ENCODE measurements at places on chromosomes 3 and 15.

DNA sequence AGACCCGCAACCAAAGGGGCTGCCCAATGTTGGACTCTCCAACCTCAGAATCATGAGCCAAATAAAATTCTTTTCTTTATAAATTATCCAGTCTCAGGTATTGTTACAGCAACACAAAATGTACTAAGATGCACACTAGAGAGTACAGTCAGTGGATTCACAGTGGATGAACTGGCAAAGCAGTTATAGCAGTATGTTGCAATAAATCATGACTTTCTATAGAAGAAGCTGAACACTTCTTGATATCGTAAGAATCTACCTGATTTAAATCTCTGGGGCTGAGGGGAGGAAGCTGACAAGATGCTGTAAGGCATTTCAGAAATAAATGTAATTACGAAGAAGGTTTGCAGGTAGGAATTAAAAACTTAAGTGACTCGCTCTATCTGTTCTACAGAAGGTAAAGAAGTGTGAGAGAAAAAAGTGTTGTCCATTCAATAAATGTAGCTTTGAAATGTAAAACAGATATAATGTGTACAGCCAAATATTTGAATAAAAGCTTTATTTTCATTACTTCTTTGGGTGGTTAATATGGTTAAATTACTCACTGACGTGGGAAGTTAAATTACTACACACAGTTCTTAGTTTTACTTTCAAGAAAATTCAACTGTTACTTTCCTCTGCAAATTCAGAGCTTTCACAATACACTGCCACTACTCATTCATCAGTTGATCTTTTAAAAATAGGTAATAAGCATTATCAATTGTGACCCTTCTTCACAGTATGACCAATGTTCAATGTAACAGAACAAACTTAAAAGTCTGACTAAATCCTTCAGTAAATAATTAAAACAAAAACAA lies 439.1 kb downstream of the SHQ1 start:
- peaks cover 95% of the 10 kb centered on the region for H3K4me1 ChIP-seq
- no peak overlapping the region for H3K4me3 ChIP-seq
- H3K36me3 ChIP-seq: peaks cover 40% of the 10 kb centered on the region
- DNase-seq: no peak

- DNase-seq: no peak
- no peaks in the 10 kb centered on the region for H3K36me3 ChIP-seq
- no peak overlapping the region for H3K4me3 ChIP-seq
- H3K27me3 ChIP-seq: peaks cover 30% of the 10 kb centered on the region
- no peaks in the 10 kb centered on the region for H3K4me1 ChIP-seq
- no peak overlapping the region for H3K27ac ChIP-seq
Observed at GRCh38 chr15:89389841-89390603, 55.4 kb upstream of the POLG start.

GRCh38 chr3:156978481-156978961 lies 152.4 kb downstream of the LEKR1 start:
- DNase-seq: no peak
- no peak overlapping the region for H3K4me3 ChIP-seq
- no peaks in the 10 kb centered on the region for H3K27me3 ChIP-seq
- peak overlapping the region; percentile 36 for H3K27ac ChIP-seq
- no peaks in the 10 kb centered on the region for H3K36me3 ChIP-seq

DNA sequence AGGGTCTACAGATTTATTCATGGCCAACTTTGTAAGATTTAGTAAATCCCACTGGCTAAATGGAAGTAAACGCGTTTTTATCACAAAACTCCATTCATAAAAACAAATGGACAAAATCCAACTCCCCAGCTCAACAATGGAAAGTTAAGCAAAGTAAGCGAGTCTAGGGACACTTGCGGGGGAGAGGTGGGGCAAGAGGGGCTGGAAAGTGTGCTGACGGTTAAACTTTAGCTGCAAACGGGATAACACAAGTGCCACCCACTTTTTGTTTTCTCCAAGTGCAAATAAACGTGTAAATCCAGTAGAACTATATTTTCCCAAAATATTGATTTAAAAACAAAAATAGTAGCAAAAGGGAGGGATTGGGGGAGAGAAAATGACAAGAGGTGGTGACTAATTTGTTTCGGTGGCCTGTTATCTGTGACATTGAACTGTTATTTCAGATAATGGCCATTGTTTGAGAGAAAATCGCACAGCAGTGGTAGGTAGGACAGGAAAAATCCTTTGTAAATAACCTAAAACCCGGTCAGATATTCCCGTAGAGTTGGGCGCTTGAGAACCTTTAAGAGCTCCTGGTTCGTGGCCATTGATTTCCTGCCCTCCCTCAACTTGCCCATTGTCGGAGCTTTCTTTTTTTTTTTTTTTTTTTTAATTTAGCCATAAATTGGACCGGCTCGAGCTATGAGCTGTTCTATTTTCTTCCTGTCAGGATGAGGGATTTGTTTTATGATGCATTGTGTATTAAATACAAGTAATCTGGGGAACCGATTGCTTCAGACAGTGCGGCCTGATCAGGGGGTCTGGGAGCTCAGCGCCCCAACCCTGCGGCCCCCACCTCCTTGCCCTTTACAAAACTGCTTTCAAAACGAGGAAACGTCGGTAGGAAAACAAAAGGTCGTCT lies 514.8 kb downstream of the MECOM start:
- peaks cover 69% of the 10 kb centered on the region for H3K27me3 ChIP-seq
- no peaks in the 10 kb centered on the region for H3K36me3 ChIP-seq
- DNase-seq: no peak
- no peak overlapping the region for H3K27ac ChIP-seq
- H3K4me3 ChIP-seq: no peak overlapping the region

DNA sequence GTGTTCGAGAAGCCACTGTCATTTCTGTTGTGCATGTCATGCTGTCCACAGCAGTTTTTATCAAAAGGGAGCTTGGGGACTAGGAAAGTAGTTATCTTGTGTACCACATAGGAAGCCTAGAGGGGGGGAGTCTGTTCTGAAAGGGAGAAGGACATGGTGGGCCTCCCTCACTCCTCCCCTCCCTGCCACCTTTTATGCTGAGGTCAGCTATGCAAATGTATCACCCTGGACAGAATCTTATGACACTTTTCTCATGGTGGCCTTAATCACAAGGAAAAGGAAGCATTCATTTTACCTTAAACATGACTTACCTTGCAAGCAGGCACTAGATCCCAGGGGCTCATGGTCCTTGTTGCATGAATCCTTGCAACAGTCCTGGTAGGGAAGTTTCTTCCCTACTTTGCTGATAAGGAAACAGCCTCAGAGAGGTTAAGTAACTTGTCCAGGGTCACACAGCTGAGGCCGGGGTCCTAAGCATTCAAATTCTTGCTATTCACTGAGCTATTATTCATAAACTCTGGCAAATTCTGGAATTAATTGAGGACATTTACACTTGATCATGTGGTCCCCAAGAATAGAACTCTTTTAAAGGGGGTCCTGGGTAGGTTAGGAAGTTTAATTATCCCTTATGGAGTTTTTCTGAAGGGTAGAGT lies 81.1 kb upstream of the SLC6A1 start:
- no peaks in the 10 kb centered on the region for H3K4me1 ChIP-seq
- H3K27ac ChIP-seq: no peak overlapping the region
- H3K4me3 ChIP-seq: no peak overlapping the region
- DNase-seq: no peak
- H3K27me3 ChIP-seq: peaks cover 24% of the 10 kb centered on the region
- no peaks in the 10 kb centered on the region for H3K36me3 ChIP-seq

GRCh38 chr3:197750858-197751737 lies 1.4 kb downstream of the FYTTD1 start:
- no peaks in the 10 kb centered on the region for H3K27me3 ChIP-seq
- H3K27ac ChIP-seq: peak overlapping the region; percentile 95
- H3K4me1 ChIP-seq: peaks cover 48% of the 10 kb centered on the region
- H3K4me3 ChIP-seq: peak overlapping the region; percentile 88
- peak; percentile 60 for DNase-seq

DNA sequence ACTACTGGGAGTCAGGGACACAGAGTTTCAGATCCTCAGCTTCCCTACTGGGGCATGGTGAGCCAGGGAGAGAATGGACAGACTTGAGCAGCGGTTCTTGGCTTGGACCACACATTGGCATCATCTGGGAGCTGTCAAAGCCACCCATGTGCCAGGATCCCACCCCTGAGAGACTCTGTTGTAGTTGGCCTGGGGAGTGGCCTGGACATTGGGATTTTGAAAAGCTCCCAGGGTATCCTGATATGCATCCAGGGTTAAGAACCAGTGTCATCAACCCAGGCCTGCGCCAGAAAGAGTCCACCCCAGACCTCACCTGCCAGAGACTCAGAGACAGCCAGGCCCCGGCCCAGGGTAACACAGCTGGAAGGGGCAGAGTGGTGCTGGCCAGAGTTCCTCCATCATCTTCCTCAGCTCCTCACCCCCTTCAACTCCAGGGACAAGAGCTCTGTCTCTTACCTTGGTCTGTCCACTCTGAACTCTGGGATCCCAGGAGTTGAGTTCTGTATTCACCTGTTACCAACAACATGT lies 33.0 kb upstream of the CHRNB4 start:
- no peaks in the 10 kb centered on the region for H3K27me3 ChIP-seq
- H3K36me3 ChIP-seq: no peaks in the 10 kb centered on the region
- no peak overlapping the region for H3K27ac ChIP-seq

DNA sequence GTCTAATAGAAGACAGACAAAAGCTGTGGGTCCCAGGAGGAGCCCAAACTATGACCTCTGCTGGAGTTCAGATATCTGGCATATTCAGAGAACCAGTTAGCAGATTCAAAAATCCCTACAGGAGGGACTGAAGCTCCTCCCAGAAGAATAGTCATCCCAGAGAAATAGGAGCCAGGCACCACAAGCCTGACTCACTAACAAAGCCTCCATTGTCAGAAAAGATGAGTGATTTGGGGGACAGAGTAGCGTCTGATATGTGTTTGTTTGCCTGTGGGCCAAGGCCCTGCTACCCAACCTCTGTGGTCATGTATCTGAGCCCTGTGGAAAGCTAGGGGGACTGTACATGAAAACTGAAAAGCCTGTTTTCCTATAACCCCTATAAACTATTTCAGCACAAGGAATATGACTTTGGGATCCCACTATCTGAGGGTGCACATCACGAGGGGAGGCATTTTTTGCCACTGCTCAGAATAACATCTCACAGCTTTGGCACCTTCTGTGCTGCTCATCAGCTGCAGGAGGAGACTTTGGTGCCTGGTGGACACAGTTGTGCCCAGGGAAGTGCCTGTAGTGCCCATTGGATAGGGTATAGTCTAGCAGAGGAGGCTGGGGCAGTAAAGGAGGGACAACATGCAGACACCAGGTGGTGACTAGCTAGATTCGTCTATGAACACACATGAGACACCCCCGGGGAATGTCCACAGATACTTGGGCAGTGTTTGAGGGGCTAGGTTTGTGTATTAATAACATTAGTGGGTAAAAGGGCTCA lies 9.7 kb upstream of the LARP6 start:
- H3K4me1 ChIP-seq: no peaks in the 10 kb centered on the region
- H3K4me3 ChIP-seq: no peak overlapping the region
- H3K36me3 ChIP-seq: no peaks in the 10 kb centered on the region
- no peak overlapping the region for H3K27ac ChIP-seq

DNA sequence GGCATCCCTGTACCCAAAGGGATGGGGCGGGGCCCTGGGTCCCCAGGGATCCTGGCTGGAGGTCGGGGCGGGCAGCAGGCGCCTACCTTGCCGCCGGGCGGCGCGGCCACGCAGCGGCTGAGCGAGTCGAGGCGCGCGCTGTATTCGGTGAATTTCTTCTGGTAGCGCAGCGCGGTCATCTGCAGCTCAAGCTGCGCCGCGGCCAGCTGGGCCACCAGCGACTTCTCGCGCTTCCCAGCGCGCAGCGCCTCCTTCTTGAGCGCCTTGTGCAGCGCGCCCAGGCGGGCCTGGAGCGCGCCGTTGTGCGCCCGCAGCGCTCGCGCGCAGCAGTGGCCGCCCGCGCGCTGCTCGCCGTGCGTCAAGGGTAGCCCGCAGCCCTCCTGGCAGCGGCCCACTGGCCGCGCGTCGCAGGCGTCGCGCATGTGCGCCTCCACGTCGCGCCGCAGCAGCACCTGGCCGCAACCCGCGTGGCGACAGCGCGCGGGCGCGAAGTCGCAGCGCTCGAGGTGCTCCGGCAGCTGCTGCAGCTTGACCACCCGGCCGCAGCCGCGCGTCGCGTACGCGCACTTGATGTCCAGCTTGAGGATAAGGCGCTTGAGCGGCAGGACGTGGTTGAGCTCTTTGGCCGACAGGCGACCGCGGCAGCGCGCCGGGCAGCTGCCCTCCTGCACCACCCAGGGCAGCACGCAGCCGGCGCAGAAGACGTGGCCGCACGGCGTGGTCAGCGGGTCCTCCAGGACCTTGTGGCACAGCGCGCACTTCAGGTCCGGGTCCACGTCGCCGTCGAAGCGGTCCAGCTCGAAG lies 522 bp downstream of the PDZRN3 start:
- no peak overlapping the region for H3K27ac ChIP-seq
- no peaks in the 10 kb centered on the region for H3K4me1 ChIP-seq
- no peak for DNase-seq
- peaks cover 22% of the 10 kb centered on the region for H3K27me3 ChIP-seq

GRCh38 chr3:183123891-183124290 lies 24.6 kb upstream of the MCCC1 start:
- H3K27ac ChIP-seq: no peak overlapping the region
- no peak overlapping the region for H3K4me3 ChIP-seq
- DNase-seq: no peak

DNA sequence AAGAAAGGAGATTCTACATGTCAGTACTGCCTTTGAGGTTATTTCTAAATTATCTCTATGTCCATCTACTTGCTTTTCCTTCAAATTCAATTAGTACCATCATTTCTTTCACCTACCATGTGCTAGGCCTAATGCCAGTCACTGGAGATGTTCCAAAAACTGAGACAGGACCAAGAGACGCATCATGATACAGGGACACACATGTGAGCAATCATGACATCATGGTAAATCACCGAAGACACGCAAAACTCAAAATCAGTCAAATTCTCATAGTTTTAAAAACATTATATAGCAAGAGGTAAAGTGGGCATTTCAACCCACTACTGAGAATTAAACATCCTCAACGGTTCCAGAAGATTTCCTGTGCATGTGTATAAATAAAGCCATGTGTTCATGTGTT lies 95.0 kb downstream of the CD47 start:
- no peaks in the 10 kb centered on the region for H3K27me3 ChIP-seq
- no peak overlapping the region for H3K27ac ChIP-seq
- no peak for DNase-seq
- no peak overlapping the region for H3K4me3 ChIP-seq
- peaks cover 8% of the 10 kb centered on the region for H3K4me1 ChIP-seq

GRCh38 chr3:42387802-42388651 lies 22.4 kb downstream of the LYZL4 start:
- peak overlapping the region; percentile 94 for H3K27ac ChIP-seq
- H3K4me1 ChIP-seq: peaks cover 38% of the 10 kb centered on the region
- H3K4me3 ChIP-seq: peak overlapping the region; percentile 64
- no peaks in the 10 kb centered on the region for H3K36me3 ChIP-seq
- no peaks in the 10 kb centered on the region for H3K27me3 ChIP-seq

Measured in activated T-cell treated with anti-CD3 and anti-CD28 coated beads, Interleukin-2, amount 50 U/mL, for 24 hours (primary cell).